Activated naive CD4-positive, alpha-beta T cell (primary cell): ENCODE measurements at places on chromosomes 2 and 18.

DNA sequence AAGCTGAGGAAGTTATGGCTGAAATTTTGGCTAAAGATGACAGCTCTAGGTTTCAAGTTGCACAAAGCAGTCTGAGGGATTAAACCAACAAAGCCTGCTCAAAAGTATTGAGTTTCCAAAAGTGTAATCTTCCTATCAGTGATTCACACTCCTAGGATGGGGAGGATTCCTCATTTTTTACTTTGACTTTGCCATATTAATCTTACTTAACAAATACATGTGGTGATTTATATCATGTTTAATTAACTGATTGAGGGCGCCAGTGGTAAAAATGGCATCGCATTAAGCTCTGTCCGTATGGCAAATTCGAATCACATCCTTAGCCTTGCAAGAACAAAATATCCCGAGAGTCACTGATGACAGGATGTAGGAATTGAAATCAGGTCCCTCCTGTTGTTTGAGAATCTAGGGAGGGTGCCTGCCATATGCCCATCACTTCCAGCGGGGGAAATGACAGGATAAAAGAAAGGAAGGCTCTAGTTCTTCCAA, 78.1 kb upstream of the ETAA1 start:
- DNase-seq = no peak

DNA sequence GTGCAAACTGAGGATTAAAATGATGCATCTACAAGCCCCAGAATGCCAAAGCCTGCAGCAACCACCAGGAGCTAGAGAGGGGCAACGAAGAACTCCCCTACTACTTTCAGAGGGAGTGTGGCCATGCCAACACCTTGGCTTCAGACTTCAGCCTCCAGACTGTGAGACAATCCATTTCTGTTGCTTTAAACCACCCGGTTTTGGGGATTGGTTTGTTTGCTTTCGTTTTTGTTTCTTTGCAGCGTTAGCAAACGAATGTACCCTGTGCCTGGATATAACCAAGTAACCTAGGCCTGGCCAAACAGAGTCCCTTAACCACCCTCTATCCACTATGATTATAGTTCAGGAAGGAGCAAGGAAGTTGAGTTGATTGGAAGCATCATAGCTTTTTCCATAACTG, 171.2 kb upstream of the NCK2 start:
- DNase-seq = no peak

GRCh38 chr2:206164261-206164862, 4.7 kb downstream of the EEF1B2 start:
- DNase-seq = no peak

DNA sequence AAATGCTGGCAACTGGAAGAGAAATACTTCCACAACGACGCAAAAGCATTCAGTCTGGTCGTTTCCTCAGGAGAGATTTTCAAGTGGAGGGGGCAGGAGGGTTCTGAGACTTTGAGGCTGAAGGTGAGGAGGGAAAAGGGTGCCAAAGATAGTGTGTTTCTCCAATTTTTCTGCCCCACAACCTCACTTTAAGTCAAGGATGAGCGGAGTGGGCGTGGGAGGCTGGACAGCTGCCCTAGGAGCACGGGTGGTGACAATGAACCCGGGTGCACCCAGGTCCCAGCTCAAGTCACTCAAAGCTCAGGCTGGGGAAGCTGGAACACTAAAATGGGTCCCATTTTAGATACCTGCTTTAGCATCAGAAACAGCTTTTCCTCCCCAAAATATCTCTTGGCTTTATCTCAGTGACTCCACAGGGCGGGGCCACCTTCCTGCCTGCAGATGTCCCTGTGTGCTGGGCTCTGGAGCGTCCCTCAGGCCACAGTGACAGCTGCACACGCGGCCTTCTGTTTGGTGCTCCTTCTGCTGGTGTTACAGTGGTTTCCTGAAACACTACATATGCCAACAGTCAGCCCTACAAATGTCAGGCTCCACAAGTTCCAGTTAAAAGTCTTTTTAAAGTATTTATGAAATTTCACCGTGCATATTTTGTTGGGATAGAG, 1.4 kb upstream of the MBP start:
- DNase-seq = no peak

- no peak for DNase-seq
Measured at GRCh38 chr2:202815548-202816360, 55.8 kb downstream of the ICA1L start.

DNA sequence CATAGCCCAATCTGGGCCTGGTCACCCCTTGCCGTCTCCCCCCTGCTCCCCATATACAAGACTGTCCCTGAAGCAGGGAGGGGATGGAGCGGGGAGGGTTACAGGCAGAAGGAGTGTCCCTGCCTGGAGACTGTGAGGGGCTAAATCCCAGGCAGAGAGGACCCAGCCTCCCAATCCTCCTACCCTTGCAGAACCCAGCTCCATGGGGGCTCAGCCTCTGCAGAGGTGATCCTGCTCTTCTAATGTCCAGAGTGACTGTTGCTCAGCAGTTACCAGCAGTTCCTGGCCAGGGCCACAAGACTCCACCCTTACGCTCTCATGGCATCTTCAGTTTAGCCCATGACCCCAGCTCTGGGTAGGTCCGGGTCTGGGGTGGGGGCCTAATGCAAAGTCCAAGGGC, 58.1 kb downstream of the COA5 start:
- DNase-seq = no peak

- no peak for DNase-seq
Measured at GRCh38 chr18:76450452-76451395, 44.3 kb downstream of the ZNF516 start.

- DNase-seq = peak; percentile 49
Measured at GRCh38 chr18:79380816-79381806, 14.6 kb upstream of the NFATC1 start.

DNA sequence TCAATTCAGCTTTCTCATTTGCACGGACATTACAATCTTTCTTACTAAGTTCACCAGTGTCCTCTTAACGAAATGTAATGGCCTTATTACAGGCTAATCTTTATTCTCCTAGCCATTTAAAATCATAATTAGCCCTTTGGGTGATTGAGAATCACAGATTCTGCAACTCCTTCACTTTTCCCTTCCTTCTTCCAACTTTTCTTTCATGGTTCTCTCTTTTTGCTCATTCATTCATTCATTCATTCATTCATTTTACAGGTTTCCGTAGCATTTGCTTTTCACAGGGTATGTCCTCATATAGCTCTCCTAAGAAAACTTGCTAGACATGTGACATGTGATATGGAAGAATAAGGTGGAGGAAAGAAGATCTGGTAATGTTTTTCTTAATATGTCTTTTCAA, 16.0 kb downstream of the TBR1 start:
- no peak for DNase-seq

DNA sequence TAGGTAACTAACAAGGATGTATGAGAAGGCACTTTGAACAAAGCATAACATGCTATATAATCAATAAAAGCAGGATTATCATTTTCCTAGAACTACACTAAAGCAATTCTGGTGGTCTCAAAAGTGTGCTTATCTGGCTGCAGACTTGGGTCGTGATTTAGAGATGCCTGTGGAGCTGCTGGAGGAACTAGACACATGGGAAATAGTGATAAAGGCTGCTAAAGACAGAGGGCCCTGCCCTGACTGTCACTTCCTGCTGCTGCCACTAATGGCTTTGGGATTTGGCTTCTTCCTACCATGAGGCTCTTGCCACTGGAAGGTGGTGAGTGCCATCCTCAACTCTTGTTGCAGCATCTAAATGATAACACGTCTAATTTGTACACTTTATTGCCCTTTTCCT, 22.5 kb downstream of the TMEM178A start:
- DNase-seq = no peak

DNA sequence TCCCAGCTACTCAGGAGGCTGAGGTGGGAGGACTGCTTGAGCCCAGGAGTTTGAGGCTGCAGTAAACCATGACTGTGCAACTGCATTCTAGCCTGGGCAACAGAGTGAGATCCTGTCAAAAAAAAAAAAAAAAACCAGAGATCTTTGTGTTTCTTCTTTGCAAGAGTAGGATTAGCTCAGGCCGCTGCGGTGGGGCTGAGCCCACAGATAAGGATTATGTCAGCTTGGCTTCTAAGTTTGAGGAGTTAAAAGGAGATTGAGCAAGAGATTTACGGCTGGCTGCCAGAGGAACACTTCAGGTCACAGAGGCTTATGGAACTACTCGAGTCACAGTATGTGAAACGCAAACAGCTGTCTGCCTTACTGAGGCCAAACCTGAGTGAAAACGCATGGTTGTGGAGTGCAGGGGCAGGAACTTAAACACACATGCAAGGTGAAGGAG, 146.7 kb upstream of the L3MBTL4 start:
- no peak for DNase-seq

- DNase-seq = no peak
Measured at GRCh38 chr2:240623531-240624010, 1.7 kb upstream of the GPR35 start.

DNA sequence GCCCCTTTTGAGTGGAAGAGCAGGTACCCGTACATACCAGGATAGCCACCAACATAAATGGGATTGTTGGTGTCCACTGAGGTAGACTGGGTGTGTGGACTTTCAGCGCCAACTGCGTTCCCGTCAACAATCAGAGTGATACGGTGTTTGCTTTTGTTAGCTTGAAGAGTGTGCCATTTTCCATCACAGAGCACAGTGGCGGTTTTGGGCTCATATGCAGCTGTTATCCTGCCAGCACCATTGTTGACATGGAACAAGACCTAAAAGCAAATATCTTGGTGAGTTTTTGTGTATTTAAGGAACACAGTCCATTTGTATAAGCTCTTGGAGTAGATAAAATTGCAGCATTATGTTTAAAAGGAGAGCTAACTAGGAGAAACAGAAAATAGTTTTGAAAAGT, 174.5 kb downstream of the LAMA1 start:
- no peak for DNase-seq

DNA sequence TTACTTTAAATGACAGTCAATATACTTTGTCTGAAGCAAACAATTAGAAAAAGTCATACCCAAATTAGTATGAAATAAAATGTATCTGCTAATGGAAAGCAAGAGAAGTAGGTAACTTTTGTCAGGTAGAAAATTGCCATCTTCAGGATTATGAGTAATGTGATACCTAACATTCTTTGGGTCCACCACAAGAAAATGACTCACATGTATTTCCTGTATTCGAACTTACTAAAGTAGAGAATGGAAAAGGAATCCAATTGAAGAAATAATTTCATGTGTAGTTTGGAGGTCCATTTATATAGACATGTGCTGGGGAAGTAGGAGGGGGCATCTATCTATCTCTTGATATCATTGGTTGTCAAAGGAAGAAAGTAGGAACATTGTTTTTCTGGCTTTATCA, 636.2 kb upstream of the CHAC2 start:
- no peak for DNase-seq

- no peak for DNase-seq
Measured at GRCh38 chr2:96547731-96548171, 11.2 kb downstream of the ARID5A start.

- DNase-seq = no peak
Measured at GRCh38 chr18:79507076-79507545, 111.4 kb downstream of the NFATC1 start.

- DNase-seq = no peak
Measured at GRCh38 chr18:79093986-79094385, 24.8 kb downstream of the ATP9B start.

DNA sequence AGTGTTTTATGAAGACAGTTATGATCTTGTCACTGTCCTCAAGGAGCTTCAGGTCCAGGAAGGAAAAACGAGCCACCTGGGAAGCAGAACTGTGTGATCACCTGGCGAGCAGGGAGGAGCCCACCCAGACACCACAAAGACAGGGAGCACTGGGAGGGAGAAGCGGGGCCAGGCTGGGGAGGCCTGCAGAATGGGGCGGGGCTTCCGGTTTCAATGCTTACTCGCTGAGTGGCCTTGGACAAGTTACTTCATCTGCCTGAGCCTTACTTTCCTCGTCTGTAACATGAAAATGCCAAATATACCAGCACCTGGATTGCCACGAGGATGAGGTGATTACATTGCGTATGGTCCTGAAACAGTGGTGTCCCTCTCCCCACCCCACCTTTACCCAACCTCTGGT, 227.5 kb downstream of the ANKRD30B start:
- no peak for DNase-seq

DNA sequence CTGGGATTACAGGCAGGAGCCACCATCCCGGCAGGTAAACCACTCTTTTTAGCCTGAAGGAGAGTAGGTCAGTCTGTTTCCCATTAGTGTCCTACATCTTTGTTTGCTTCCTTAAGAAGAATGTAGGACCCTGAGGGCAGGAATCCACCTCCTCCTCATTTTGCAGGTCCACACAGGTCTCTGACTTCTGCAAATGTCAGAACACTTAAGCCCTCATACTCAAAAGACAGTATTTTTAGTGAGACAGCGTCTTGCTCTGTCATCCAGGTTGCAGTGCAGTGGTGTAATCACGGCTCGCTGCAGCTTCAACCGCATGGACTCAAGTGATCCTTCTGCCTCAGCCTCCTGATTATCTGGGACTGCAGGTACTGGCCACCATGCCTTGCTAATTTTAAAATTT, 9.3 kb downstream of the PSTPIP2 start:
- DNase-seq = no peak

DNA sequence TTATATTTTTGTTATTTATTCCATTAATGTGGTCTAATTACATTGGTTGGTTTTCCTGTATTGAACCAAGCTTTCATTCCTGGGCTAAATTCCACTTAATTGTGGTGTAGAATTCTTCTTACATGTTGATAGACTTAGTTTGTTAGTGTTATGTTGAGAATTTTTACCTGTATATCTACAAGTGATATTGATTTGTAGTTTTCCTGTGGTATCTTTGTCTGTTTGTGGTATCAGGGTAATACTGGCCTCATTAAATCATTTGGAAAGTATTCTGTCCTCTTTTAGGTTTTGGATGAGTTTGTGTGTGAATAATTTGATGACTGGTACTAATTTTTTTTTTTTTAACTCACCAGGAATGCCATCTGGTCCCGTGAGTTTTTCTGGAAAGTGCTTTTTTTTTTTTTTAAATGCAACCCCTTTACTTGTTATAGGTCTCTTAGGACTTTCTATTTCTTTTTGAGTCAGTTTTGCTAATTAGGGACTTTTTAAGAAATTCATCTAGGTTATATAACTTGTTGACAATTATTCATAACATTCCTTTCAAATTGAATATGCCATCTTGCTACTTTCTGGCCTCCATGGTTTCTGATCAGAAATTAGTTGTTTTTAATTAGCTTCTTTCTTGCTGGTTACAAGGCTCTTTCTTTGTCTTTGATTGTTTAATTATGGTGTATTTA, 232.8 kb downstream of the CCDC85A start:
- DNase-seq = no peak

DNA sequence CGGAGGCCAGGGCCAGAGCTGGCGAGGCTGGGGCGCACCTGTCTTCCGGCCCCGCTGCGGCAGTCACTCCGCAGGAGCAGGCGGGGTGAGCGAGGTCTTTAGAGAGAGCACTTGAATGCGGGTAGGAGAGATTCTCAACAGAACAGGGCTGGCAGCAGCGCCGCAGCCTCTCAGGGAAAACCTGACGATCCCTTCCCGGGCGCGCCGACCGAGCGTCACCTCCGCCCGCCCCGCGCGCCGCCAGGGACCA, 526 bp downstream of the PRKRA start:
- peak; percentile 73 for DNase-seq

DNA sequence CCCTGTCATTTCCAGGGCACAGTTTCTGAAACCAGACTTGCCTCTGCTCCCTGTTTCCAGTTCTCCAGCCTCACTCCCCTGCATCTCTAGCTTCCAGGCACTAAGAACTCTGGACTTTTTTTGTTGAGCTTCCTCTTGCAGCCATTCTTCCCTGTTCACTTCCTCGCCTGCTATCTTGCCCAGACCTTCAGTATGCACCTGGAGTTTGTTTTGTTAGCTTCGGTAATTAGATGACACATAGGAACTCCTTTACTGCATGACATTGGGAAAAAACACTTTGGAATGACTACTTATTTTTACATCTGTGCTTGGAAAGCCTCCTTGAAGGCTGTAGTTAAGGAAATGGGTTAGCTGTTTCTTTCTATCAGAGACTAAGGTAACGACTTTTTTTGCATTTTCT, 35.2 kb downstream of the OTOF start:
- DNase-seq = no peak
